ENCODE measurements at places on chromosomes 3 and 15.

GRCh38 chr15:56608140-56608778, 125.0 kb downstream of the ZNF280D start:
- DNase-seq, result no peak

DNA sequence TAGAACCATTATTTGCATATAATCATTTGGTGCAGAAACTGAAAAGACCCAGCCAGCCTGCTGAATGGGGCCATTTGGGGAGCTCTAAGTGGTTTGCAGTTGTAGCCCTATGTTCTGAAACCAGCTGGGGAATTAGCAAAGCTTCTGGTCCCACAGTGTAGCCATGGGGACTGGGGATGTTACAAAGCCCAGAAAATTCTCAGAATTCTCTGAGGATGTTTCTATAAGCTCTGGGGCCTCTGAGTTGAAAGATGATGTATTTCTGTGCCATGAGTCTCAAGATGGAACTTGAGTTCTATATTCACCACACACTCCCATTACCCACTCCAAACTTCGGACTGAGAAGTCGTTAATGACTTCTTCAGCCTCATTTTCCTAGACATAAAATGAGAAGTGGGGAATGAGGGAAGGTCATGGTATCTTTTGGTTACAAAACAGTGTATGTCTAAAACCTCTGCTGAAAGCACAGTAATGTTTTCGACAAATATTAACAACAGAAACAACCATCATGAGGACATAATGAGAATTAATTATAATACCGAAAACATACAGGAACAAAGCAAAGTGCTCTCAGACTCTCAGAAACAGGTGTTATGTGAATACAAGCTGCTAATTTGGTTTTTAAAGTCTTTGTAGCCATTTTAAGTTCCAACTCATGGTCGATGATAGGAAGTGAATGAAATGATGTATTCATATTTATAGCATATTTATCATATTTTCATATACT, 89.4 kb downstream of the RFTN1 start:
- DNase-seq, result no peak

DNA sequence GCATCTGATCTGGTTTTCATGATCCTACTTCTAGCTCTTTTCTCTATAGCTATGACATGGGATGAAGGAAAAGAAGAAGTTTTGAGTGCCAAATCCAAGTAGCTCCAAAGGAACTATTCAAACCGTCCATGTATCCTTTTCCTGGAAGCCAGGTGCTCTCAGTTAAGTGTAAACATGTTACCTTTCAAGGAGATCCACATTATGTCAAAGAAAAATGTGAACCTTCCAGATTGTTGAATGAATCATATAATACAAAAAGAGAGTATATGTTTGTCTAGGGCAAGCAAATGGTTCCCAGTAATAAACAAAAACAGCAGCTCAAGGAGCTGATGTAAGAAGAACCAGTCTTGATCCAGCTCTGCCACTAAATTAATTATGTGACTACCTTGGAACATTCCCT, 534.9 kb downstream of the MAGI1 start:
- no peak for DNase-seq

- DNase-seq, result peak; percentile 23
Measured at GRCh38 chr3:136860541-136860940, 1.5 kb upstream of the NCK1 start.

GRCh38 chr15:35439291-35439690, 106.7 kb downstream of the DPH6 start:
- DNase-seq, result no peak

DNA sequence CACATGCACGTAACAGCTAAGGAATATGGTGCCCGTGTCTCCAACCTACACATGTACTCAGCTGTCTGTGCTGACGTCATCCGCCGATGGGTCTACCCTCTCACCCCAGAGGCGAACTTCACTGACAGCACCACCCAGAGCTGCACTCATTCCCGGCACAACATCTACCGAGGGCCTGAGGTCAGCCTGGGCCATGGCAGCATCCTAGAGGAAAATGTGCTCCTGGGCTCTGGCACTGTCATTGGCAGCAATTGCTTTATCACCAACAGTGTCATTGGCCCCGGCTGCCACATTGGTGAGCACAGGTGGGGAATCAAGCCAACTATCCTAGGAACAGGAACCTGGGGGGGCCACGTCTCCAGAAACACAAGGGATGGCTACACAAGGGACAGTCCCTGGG, 5.3 kb downstream of the EIF2B5 start:
- DNase-seq, result no peak

DNA sequence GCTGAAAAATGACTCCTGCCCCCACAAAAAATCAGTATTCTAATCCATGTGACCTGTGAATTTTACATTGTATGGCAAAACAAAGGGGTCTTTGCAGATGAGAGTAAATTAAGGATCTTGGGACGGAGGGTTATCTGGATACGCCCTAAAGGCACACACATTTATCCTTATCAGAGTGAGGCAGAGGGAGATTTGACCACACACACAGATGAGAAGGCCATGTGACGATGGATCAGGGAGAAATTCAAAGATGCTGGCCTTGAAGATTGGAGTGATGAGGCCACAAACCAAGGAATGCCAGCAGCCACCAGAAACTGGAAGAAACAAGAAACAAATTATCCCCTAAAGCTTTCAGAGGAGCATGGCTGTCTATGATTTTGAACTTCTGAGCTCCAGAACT, 288.5 kb downstream of the XXYLT1 start:
- no peak for DNase-seq

GRCh38 chr3:48140336-48140757, 47.9 kb downstream of the CDC25A start:
- DNase-seq, result no peak

GRCh38 chr15:90497912-90498311, 31.8 kb upstream of the CRTC3 start:
- no peak for DNase-seq

DNA sequence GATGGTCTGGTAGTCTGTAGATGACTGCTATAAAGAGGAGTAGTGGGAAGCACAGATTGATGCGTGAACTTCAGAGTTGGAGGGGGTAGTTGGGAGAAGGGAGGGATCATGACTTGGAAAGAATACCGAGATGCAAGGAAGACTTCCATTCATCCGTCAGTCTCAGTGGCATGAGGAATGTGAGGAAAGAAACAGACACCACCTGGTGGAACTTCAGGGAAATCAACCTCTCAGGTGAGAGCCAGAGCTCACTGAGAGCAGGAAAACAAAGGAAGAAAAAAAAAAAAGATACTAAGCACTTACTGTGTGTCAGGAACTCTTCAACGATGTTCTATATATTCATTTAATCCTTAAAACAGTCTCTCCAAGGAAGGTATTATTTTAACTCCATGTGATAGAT, 172.4 kb downstream of the OXSM start:
- no peak for DNase-seq

DNA sequence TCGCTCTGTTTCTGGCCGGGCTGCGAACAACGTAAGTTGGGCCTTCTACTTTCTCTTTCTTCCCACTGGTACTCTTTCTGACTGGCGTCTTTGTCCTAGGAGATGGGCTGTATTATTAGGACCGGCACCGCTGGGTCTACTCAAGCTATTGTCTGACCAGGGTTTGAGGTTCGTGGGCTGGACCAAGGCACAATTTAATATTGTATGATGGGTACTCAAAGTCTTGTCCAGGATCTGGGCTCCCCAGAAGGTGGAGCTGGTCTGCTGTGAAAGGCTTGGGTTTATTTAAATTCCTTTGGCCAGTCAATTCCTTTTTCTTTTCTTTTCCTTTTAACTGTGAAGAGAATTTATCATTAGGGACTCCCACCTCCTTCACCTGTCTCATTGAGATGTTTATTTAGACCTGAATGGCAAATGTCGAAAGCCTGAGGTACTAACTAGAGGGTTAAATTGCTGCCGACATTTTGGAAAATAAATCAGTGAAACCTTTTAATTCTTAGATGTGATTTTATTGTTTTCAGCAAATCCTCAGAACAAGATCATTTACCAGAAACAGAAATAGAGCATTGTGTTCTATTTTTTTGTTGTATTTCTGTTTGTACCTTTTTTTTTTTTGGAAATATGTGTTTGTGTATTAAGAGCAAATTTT, 410 bp downstream of the LRRC49 start:
- DNase-seq, result no peak

- DNase-seq, result no peak
Measured at GRCh38 chr15:93261845-93262244, 172.8 kb upstream of the RGMA start.

DNA sequence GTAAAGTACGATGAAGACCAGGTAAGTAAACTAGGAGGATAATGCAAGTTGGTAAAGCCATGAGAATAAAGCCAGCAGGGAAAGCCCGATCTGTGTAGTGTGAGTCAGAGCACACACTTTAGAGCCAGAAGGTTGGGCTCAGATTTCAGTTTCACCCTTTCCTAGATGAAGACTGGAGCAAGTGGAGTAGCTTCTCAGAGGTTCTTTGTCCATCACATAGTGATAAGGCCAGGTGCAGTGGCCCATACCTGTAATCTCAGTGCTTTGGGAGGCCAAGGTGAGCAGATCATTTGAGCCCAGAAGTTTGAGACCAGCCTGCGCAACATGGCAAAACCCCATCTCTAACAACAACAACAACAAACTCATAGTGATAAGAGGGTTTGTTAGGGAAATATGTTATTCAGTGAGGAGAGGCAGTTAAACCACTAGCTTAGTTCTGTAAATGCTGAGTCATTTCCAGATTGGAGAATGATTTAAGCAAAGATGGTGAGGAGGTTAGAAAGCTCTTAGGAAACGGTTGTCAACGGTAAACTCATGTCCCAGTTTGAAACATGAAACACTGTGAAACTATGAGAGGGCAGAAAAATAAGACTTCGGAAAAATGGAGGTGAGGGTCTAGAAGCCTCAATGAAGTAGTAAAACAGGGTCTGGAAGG, 39.0 kb downstream of the IL12A start:
- no peak for DNase-seq

DNA sequence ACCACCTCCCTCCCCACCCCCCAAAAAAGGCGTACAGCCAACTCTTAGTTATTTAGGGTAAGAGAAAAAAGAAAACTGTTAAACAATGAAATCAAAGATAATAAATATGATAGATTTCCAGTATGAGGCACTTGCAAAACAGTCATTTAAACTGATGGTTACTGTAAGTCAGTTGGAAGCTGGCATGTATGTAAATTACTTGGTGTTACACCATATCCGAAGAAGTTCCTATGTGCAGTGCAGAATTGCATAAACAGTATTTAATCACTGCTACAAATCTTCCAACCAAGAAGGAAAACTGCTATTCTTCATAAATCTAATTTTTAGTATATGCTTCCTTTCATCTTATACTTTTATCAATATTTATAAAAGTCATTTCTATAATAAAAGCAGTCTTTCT, 62.0 kb downstream of the LEO1 start:
- DNase-seq, result no peak

DNA sequence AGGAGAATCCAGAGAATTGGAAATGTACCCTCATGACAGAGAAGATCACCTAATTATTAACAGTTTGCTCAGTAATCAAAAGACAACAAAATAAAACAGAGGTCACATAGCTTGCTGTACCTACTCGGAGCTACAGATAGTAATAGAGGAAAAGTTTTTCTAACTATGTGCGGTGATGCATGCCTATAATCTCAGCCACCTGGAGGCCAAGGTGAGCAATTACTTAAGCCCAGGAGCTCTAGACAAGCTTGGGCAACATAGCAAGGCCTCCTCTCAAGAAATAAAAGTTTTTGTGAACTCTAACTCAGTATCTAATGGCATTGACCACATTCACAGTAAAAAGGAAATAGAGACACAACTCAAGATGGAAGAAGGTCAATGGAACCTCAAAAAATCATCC, 243.6 kb downstream of the ATP8B4 start:
- no peak for DNase-seq

DNA sequence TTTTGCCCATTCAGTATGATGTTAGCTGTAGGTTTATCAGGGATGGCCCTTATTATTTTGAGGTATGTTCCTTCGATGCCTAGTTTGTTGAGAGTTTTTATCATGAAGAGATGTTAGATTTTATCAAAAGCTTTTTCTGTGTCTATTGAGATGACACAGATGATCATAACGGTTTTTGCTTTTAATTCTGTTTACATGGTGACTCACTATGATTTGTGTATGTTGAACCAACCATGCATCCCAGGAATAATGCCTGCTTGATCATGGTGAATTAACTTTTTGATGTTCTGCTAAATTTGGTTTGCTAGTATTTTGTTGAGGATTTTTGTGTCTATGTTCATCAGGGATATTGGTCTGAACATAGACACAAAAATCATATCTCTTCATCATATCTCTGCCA, 8.3 kb downstream of the GPR156 start:
- DNase-seq, result no peak

GRCh38 chr3:184345317-184346144, 8.1 kb downstream of the FAM131A start:
- peak; percentile 66 for DNase-seq

- DNase-seq, result no peak
Measured at GRCh38 chr3:48684480-48685143, 1.1 kb downstream of the NCKIPSD start.

DNA sequence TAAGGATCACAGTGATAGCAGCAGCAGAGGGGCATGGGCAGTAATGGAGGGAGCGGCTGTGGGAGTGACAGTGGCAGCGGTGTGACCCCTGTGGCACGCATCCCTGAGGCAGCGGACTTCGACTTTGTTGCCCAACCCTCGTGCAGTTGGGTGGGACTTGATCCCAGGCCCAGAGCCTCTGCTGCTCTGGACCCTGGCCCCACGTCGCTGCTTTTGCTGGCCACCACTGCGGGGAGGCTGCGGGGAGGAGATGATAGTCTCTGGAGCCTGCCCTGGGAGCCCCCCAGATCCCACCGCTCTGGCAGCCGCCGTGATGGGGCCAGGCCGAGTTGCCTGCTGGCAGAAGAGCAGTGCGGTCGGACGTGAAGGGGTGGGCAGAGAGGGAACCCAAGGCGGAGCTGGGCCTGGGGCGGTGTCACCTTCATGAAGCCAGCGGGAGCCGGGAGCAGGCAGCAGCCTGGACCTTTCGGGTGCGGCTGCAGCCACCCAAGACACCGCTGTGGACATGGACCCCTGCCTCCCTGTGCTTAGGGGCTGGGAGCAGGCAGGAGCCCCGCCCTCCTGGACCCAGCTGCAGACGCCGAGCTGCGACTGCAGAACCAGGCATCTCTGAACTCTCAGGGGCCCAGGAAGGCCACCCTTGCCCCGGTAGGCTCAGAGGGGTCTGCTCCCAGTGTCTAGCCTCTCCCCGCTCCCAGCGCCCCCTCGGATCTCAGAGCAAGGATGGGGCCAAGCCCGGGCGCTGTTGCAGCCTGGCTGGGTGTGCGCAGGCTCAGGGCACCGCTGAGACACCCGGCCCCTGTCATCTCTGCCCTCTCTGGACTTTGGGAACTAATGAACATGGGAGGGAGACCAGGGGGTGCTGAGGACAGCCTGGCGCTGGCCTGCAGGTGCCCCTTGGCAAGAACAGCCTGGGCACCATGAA, 38.3 kb downstream of the COMMD2 start:
- DNase-seq, result no peak
